ENCODE measurements at places on chromosomes 3 and 15.

DNA sequence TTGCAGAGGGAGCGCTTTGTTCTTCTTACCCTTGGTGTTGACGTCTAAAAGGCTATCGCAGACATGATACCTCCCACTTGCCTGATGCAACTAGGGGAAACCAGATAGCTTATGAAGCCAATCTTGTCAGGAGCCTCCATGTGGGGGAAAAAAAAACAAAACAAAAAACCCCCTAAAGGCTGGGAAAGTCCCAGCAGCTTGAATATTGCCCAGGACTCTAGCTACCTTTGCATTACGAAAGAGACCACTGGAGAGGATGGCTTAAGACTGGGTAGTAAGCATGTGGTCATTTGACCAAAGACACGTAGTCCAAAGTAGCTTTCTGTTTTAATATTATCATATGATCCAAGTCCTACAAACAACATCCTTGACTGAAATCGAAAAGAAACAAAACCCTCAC, 120.7 kb upstream of the WNT5A start:
- no peak for DNase-seq

GRCh38 chr3:164222197-164222596, 856.1 kb downstream of the SI start:
- DNase-seq, result no peak

- DNase-seq, result no peak
These were observed 75.4 kb downstream of the PFN2 start for GRCh38 chr3:149895339-149895738.

DNA sequence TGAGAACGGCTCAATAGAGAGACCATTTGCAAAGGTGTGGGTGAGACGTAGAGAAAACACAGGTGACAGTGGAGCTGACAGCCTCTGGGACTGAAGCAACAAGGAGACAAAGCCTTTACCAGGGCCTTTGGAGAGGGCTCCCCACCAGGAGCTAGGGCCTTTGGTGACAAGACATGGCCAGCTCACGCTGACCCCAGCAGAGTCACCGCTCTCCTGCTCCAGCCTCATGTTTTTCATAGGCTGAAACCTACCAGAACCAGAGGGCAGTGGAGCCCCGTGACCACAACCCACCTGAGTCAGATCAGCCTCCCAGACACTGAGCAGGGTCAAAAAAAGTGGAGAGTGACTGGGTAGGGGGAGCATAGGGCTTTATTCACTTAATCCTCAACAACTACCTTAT, 214.7 kb downstream of the SHQ1 start:
- no peak for DNase-seq

DNA sequence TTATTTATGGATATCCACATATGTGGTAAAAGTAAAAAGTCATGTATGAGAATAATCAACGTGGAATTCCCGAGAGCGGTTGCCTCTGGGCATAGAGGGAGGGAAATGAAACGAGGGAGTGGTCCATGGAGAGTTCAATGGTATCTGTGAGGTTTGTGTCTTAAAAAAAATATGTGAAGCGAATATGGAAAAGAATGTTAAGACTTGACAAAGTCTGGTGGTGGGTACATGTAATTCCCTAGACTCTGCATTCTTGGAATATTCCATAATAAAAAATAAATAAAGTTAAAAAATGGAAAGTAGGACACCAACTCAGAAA, 28.4 kb downstream of the FAM43A start:
- no peak for DNase-seq

DNA sequence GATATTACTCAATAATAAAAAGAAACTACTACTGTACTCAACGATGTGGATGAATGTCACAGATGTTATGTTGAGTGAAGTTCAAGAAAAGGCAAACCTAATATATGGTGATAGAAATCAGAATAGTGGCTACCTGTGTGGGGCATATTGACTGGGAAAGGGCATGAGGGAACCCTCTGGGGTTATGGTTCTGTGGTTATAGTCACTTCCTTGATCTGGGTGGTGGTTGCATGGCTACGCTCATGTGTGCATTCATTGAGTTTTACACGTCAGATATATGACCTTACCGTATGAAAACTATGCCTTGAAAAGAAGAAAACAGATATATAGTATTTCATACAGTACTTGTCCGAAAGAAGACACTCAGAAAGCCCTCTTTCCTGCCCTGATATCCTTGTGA, 331.0 kb upstream of the LRRFIP2 start:
- no peak for DNase-seq
